ENCODE measurements at places on chromosomes 3 and 15.
A peak's percentile ranks its signal among the peaks of the same experiment; 100 is the strongest.

DNA sequence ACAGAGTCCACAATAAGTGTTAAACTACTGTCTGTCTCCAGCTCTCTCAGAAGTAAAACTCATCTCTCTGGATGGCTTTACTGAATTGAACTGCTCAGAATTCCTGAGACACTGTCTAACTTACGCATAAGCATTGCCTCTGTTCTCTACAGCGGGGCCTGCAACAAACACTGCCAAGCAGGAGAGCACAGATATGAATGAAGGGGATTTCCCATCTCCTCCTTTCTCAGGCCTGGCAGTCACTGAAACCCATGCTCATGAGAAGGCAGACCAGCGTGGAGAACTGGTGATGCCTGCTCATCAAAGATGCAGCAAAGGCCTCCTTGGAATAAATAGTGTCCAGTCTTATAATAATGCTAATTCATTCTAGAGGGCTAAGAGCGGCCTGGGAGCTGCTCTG lies 10.3 kb downstream of the RASGRP1 start:
- no peak for DNase-seq

DNA sequence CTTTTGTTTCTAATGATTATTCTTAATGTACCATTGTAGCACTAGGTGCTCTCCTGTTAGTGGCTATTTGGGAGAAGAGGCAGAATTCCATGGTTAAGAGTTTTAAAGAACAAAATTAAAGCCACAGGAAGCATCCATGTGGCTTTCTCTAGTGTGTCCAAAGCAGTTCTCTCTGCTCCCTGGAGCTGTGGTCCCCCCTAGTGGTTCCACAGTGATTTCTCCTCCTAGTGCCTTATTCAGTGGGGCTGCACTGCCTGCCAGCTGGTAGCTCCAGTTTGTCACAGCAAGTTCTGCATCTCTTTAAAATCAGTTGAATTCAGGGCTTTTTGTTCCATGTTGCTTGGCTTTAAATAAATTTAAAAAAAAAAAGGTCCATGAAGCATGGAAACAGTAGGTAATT lies 39.6 kb upstream of the FAM98B start:
- peak; percentile 64 for DNase-seq

- DNase-seq: no peak
Measured at GRCh38 chr3:148654433-148654832, 43.3 kb upstream of the AGTR1 start.

DNA sequence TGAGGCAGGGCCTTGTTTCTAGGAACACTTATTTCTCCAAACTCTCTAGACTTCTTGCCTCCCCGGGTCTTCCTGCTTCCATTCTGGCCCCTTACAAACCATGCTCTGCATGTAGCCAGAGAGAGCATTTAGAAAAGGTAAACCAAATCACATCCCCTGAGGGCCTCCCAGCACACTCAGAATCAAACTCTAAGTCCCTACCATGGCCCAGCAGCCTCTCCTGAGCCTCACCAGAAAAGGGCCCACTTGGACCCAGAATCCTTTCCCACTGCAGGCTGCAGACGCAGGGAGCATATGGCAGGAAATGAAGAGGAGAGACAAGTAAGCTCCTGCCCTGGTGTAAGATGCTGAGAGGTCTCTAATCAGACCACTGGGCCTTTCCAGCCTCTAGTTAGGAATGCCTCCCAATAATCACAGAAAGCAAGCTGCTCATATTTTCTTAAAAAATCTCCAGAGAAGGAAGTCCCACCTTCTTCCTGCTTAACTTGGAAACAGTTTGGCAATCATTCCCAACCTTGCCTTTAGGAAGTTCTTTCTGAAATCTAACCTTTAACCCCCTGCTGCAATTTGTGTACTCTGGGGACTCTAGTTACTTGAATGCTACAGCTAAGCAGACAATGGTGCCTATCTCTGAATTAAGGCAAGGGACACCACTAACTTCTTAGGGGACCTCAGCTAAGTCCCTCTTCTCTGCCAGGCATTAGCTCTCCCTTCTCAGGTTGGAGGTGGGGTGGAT lies 4.2 kb downstream of the AMOTL2 start:
- peak; percentile 36 for DNase-seq

GRCh38 chr15:74426404-74427281 lies 7.1 kb downstream of the SEMA7A start:
- DNase-seq: peak; percentile 87

Measured in pons (tissue), 1 donor.